ENCODE measurements at places on chromosomes 13 and 19.

DNA sequence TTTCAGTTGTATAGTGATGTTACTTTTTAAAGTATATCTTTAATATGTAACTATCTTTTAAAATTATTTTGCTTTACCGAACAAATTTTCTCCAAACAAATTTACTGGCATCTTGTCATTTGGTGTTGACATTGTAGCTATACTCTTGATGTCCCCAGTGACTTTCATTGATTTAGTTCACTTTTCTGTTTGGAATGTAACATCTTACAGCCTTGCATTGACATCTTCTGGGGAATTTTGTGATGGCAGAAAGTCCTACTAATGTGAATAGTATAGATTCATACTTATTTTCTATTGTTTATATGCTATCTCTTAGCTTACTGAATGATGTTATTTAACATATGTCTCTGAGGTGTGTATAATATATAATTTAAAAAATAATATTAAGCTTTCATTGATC, 800.9 kb upstream of the ATXN8OS start:
- no peak for DNase-seq

- no peak for DNase-seq
Measured at GRCh38 chr13:39501702-39502324, 101.2 kb downstream of the LHFPL6 start.

GRCh38 chr13:113602291-113602988, 17.9 kb downstream of the TFDP1 start:
- DNase-seq: no peak

DNA sequence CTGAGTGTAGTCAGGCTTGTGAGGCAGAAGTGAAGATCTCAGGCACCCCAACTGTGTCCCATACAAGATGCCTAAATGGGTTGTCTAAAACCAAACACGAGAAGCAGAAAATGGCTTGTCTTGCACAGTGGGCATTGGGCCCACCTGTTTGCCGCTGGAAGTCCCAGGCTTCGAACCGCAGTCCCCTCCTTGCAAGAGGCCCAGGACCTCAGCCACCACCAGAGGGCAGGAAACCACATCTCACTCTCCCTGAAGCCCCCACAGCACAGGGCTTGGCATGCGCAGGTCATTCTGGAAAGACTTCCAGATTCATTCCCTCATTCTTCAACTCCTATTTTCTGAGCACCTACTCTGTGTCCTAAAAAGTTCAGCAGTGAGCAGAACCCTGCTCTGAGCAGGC, 973.7 kb downstream of the UQCRFS1 start:
- DNase-seq: no peak

DNA sequence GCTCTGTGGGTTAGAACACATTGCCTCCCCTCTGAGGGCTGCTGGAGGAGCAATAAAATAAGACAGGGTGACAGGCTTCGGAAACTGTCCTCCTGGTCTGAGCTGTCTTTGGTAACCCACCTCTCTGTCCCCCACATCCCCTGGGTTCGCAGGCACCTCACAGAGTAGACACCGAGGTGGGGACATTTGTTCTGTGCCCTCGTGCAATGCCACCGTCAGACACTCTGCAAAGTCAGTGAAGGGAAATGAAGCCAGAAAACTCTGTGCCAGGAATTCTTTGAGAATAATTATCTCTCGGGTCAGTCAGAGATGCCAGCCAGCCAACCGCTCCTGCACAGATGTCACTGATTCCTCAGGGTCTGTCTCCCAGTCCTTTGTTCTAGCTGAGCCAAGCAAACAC, 493.6 kb downstream of the FOXO1 start:
- no peak for DNase-seq

DNA sequence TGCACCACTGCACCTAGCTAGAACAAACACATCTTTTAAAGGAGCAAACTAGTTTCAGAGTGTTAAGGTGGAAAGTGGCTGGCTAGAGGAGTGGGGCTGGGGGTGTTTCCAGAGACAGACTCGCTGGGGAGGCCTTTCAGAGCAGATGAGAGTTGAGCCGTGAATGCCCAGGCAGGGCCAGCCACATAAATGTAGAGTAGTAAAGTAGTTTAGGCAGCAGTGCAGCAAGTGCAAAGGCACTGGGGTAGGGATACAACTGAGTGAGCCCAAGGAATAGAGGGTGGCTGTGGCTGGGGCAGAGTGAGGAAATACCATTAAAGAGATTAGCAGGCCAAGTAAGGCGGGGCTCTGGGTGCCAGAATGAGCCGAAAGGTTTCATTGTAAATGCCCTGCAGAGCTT, 72.0 kb downstream of the ALOX5AP start:
- DNase-seq: no peak

- DNase-seq: no peak
Measured at GRCh38 chr13:110210604-110210985, 96.4 kb downstream of the COL4A1 start.

DNA sequence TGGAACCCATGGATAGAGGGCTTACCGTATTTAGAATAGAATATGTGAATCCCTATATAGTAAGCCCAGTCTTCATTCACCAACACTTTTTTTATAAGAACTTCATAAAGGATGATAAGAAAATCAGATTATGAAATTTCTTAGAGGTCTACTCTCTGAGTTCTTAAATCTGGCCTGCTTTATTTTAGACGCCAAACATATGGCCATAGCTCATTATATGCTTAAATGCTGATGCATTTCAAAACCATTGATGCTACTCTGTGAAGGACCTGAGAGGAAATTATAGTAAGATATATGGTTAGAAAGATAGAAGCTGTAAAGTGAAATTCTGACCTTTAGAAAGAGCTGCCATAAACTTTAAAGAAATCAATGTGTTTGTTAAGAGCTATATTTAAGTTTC, 38.3 kb downstream of the GPC6 start:
- no peak for DNase-seq

DNA sequence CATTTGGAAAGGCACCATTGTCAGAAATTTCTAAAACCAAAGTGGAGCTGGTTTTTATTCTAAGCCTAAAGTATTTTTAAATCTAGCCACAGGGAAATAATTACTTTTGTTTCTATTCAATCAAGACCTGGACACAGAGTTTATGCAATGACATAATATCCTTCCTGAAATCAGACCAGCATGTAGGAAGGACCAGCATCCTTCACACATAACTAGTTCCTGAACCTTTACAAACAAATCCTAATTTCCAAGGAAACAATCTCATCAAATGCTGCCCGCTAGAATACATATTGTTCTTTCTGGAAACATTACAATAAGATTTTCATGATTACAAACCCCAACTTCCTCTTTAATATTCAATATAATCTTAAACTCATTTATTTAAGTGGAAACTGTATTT, 1.5 kb downstream of the STARD13 start:
- no peak for DNase-seq
